Liver (tissue), 10 donors: ENCODE measurements at places on chromosomes 6 and 20.

DNA sequence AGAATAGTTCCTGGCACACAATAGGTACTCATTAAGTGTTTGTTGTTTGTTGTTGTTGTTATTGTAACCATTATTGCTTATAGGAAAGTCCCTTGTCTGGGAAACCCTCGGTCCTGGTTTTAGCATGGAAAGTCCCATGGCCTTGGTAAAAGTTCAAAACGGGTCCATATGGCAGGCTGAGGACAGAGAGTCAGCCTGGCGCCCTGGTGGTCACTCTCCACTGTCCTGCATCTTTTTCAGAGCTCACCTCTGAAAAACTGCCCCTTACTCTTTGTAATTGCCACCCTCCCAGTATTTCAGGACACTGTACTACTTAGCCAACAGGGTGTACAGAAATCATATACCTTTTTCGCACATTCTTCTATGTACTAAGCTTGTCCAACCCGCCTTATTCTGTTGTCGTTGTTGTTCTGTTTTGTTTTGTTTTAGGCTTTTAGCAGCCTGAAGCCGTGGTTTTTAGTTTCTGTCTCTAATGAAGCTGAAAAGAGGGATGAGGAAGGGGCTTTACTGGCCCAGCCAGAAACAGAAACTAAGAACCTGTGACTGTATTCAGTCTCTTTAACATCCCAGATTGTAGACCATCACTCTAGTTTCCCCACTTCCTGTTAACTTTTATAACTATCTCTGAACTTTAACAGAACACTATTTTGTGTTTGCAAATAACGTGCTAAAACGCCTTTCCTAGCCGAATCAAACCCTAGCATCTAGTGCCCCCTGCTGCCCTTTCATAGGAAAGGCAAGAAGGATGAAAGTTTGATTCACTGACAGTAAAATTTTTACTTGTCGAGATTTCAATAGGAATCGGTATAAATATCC is 7.6 kb upstream of the TMEM14A start:
- H3K36me3 ChIP-seq, result peaks cover 3% of the 10 kb centered on the region
- peak; percentile 62 for DNase-seq
- no peaks in the 10 kb centered on the region for H3K27me3 ChIP-seq
- peak overlapping the region; percentile 91 for H3K4me3 ChIP-seq
- peak overlapping the region; percentile 59 for H3K27ac ChIP-seq
- H3K4me1 ChIP-seq, result peaks cover 2% of the 10 kb centered on the region

DNA sequence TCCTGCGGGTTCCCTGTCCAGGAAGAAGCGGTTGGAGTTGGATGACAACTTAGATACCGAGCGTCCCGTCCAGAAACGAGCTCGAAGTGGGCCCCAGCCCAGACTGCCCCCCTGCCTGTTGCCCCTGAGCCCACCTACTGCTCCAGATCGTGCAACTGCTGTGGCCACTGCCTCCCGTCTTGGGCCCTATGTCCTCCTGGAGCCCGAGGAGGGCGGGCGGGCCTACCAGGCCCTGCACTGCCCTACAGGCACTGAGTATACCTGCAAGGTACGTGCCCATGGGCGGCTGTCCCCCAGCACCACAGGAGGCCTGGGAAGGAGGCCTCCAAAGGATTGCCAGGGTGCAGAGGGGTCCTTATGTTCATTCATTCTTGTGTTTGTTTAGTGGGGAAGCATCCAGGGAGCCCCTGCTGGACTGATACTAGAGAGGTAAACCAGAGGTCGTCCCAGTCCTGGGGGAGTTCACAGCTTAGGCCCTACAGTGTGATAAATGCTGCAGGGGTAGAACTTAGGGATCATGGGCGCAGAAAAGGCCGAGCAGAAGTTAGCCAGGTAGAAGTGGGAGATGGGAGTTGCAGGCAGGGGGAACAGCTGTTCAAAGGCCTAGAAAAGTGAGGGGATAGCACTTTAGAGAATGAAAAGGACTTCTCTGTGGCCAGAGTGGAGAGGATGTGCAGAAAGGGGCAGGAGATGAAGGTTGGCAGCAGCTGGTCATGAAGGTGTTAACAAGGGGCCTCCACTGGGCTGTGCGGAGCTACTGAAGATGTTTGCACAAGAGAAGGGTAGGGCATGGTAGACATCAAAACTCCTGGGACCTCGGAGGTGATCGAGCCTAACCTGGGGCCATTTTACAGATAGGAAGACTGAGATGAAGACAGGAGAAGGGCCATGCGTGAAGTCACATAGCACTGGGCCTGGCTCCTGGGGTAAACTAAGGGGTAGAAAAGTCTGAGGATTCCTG is 7.8 kb downstream of the TRIB3 start:
- DNase-seq, result no peak
- no peak overlapping the region for H3K4me3 ChIP-seq

DNA sequence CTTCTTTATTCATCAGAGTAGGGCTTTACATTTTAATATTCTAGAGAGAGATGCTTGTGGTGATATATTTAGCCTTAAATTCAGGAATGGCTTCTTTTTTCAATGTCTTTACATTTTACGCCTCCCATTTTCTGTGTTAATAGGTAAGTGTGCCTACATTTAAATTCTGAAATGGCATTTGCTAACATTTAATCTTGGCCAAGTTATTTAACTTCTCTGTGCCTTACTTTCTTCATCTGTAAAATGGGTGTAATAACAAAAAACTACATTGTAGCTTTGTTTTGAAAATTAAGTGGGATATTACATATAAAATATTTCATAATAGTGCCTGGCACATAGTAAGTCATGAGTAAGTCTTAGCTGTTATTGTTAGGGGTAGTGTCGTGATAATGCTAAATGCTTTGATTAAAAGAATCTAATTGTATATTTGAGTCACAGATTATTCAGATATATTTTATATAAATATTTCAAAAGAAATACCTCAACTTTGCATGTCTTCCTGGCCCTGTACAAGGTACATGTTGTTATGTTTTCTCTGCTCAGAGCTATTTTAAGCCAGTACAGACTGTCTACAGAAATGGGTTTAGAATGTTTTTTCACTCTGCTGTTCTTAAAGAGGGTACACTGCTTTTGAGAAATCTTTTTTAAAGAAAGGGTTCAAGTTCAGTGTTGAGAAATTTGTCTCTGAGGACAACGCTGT is 18.8 kb downstream of the CARMIL1 start:
- H3K4me3 ChIP-seq, result no peak overlapping the region
- no peaks in the 10 kb centered on the region for H3K27me3 ChIP-seq
- DNase-seq, result no peak
- H3K4me1 ChIP-seq, result no peaks in the 10 kb centered on the region

DNA sequence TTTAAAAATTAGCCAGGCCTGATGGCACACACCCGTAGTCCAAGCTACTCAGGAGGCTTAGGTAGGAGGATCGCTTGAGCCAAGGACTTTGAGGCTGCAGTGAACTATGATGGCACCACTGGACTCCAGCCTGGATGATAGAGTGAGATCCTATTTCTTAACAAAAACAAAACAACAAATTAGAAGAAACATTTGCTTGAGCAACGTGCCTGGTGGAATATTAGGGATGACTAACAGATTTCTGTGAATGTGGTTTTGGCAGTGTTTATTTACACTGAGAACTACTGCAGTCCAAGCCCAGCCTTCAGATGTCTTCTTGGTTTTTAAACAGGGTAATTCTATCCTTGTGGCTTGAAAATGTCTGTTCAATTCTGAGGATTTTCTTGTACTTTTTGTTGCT is 9.2 kb downstream of the PPP1R3G start:
- no peaks in the 10 kb centered on the region for H3K27me3 ChIP-seq
- no peak overlapping the region for H3K4me3 ChIP-seq
- no peaks in the 10 kb centered on the region for H3K4me1 ChIP-seq
- H3K36me3 ChIP-seq, result no peaks in the 10 kb centered on the region

DNA sequence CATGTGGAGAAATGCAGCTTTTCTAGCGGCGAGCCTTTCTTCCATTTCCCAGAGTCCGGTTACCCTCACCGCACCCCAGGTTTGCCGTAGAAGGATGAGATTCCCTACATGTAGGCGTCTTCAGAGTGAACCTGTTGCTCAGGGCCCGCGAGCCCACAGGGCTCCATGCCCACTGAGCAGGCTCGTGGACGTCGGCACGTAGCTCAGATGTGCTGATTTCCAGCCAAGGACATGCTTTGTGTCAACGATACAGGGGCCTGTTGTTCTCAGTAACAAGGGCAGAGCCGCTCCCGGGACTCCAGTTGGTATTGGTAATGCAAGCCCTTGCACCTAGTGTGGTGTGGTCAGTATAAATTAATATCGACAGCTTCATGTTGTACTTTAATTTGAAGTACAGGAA is 159.6 kb downstream of the MTHFD1L start:
- no peak for DNase-seq
- no peaks in the 10 kb centered on the region for H3K4me1 ChIP-seq
- no peak overlapping the region for H3K4me3 ChIP-seq
- no peaks in the 10 kb centered on the region for H3K36me3 ChIP-seq

DNA sequence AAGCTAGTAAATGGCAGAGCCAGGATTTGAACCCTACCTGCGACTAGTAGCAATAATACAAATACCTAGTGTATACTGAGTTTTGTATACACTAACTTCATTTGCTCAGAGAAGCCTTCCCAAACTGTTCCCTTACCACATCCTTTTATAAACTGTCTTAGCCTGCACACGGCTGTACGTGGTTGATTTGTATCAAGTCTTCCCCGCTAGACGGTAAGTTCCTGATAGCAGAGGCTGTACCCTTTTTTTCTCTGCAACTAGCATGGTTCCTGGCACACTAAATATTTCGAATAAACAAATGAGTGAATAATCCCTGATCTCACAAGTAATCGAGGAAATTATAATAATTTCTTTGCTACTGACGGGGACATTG is 636 bp downstream of the RTF2 start:
- H3K4me1 ChIP-seq, result peaks cover 14% of the 10 kb centered on the region
- H3K27me3 ChIP-seq, result no peaks in the 10 kb centered on the region
- peaks cover 11% of the 10 kb centered on the region for H3K36me3 ChIP-seq
- peak overlapping the region; percentile 68 for H3K27ac ChIP-seq

DNA sequence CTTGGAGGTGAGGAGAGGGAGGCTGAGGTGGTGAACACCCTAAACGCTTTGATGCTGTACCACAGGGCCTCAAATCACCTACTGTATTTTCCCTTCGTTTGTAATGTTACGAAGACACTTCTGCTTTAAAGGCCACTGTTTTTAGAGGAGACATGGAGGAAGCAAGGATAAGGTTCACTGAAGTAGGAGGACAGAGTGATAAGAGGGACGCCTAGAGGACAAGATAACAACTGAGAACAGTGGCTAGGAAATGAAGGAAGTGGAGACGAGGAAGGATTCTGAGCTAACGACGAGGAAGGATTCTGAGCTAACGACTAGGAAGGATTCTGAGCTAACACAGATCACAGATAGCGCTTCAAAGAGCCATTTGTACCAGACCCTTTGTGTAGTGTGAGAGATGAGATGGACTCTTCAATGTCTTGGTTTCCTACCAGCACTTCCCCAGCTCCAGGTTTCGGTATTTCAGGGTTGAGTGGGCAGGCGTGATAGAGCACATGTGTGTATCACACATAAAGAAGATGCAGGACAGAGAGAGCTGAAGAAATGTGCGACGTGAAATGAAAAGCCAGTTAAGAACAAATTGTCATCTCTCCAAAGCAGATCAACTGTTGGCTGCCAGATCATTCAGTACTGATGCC is 7.5 kb downstream of the SF3B5 start:
- H3K27ac ChIP-seq, result no peak overlapping the region
- no peak overlapping the region for H3K4me3 ChIP-seq
- DNase-seq, result no peak
- H3K36me3 ChIP-seq, result no peaks in the 10 kb centered on the region
- H3K27me3 ChIP-seq, result no peaks in the 10 kb centered on the region

DNA sequence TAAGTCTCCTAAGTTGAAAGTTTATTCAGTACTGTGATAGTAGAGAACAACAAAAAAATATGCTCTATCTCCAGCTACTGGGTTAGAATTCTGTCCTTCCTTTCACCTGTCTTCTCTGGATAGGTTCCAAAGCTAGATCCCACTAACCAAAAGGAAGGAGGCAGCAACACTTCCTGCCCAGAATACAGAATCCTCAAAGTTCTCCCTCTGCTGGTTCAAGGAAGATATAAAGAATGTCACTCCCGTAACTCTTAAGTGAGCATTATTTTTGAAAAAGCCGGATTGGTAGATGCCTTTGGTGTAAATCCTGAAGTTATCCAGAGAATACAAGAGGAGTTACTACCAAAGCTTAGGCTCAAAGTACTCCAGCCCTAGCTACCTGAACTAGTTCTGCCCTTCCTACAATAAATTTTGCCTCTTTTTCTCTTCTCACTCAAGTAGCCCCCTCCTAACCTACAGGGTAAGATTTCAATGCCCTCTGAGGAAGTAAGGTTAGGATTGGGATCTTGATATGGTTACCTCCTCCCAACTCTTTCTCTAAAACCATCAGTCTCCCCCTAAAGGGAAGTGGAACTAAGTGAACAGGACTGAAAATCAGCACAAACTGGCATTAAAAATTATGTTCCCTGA is 26.0 kb upstream of the CRIP3 start:
- peaks cover 2% of the 10 kb centered on the region for H3K36me3 ChIP-seq
- H3K4me3 ChIP-seq, result no peak overlapping the region
- no peak for DNase-seq
- H3K4me1 ChIP-seq, result peaks cover 2% of the 10 kb centered on the region

DNA sequence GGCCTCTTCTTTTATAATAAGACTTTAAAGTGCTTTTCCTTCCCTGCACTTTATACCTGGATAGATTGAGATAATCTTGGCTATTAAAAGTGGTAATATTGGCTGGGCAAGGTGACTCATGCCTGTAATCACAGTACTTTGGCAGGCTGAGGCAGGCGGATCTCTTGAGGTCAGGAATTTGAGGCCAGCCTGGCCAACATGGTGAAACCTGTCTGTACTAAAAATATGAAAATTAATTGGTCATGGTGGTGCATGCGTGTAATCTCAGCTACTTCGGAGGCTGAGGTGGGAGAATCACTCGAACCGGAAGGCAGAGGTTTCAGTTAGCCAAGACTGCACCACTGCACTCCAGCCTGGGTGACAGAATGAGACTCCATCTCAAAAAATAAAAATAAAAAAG is 197.1 kb upstream of the RGS17 start:
- no peak overlapping the region for H3K27ac ChIP-seq
- no peaks in the 10 kb centered on the region for H3K4me1 ChIP-seq
- H3K27me3 ChIP-seq, result no peaks in the 10 kb centered on the region
- H3K36me3 ChIP-seq, result no peaks in the 10 kb centered on the region
- DNase-seq, result no peak
- H3K4me3 ChIP-seq, result no peak overlapping the region

GRCh38 chr20:22717466-22717865 is 133.1 kb upstream of the FOXA2 start:
- H3K36me3 ChIP-seq, result no peaks in the 10 kb centered on the region
- no peak for DNase-seq
- H3K27ac ChIP-seq, result no peak overlapping the region
- H3K4me1 ChIP-seq, result no peaks in the 10 kb centered on the region

DNA sequence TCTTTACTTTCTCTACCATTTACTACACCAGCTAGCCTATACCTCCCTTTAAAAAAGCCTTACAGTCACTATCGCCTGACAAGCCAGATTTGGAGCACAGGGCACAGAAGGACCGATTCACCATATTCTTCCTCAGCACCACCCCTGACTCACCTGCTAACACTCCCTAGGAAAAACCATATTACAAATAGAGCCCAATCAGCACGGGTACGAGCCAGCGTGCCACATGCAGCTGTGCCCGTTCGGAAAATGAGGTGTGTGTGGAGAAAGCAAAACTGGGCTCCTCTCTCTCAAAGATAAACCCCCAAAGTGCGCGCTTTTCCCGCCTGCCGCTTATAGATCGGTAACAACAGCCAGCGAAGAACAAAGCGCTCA is 1.2 kb downstream of the SYNCRIP start:
- no peaks in the 10 kb centered on the region for H3K27me3 ChIP-seq
- peaks cover 14% of the 10 kb centered on the region for H3K4me1 ChIP-seq
- H3K4me3 ChIP-seq, result peak overlapping the region; percentile 77
- H3K27ac ChIP-seq, result peak overlapping the region; percentile 99
- H3K36me3 ChIP-seq, result peaks cover 5% of the 10 kb centered on the region
- peak; percentile 34 for DNase-seq
